Fibroblast of skin of left biceps (primary cell): ENCODE measurements at places on chromosomes 1 and 21.

- DNase-seq = no peak
Observed at GRCh38 chr1:161079436-161080110, 9.8 kb downstream of the NECTIN4 start.

GRCh38 chr1:2099886-2100779, 49.9 kb downstream of the PRKCZ start:
- no peak for DNase-seq

DNA sequence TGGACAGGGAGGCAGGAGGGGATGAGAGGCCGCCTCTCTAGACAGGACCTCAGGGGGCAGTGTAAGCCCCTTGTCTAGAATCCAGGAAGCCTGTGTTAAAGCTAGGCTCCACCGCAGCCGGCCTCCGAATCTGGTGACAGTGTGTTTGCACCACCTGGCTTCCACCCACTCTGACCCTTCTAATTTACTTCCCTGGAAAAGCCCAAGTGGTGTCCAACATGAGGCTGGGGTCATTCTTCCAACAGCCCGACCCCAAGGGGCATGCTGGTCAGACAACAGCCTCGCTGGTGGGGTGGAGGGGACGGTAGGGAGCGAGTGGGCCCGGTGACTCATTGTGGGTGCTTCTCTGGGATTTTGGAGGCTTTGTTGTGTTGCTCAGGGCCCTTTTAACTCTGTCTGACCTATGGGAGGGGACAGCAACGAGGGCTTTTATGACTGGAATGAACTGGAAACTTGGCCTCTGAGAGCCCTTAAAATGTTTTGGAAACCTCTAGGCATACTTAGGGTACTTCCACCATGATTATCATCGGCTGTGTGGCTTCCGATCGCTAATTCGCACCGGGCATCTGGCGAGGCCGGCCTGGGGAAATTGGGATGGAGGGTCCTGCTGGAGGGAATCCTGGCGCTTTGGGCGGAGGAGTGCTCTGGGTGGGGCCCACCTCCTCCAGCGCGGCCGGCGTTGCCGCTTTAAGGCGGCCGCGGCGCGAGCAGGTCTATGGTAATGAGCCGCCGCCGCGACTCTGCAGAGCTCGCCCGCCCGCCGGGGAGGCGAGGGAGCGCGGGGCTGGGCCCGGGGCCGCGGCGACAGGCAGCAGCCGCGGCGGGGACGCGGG, at the start of gene CELSR2:
CELSR2 (plus strand) TSS at position 743 of the 833 bp plus-strand sequence. CDS start 541 bp downstream, outside the sequence.
- no peak for DNase-seq

- DNase-seq = no peak
Observed at GRCh38 chr1:8394456-8395321, 76.8 kb downstream of the SLC45A1 start.

- DNase-seq = no peak
Observed at GRCh38 chr1:6448749-6449631, 17.0 kb downstream of the TNFRSF25 start.

DNA sequence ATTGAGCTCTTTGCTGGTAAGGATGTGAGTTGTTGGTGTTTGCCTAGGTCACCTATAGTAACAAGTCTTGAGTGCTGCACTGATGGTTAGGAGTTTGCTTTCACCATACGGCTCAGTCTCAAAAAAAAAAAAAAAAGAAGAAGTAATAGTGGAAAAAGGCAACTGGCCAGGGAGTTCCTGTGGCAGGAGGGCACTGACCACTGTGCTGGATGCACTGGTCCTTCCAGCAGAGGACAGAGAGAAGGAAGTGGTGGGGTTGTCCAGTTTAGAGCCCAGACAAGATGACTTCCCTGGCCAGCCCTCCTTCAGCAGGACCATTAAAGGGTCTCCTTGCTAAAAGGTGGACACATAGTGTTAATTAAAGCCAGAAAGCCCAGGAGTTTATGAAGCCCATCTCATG, 11.9 kb upstream of the PTCH2 start:
- DNase-seq = no peak

DNA sequence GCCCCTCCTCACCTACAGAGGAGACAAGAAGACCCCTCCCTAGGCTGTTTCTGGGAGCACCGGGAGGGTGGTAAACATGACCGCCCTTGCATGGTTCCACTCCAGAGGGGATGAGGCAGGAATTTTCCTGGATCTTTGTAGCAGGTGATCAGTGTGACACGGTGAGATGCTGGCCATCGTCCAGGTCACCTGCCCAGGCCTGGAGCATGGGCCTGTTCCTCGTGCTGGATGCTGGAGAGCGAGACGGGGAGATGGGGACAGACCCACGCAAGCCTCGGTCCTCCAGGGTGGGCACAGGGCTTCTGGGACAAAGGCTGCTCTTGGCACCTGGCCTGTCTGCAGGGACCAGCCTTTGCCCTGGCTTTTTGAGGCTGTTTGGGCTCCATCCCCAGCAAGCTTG, 46.2 kb downstream of the DMRTB1 start:
- no peak for DNase-seq

GRCh38 chr1:173572201-173572873, 30.5 kb downstream of the SLC9C2 start:
- no peak for DNase-seq

DNA sequence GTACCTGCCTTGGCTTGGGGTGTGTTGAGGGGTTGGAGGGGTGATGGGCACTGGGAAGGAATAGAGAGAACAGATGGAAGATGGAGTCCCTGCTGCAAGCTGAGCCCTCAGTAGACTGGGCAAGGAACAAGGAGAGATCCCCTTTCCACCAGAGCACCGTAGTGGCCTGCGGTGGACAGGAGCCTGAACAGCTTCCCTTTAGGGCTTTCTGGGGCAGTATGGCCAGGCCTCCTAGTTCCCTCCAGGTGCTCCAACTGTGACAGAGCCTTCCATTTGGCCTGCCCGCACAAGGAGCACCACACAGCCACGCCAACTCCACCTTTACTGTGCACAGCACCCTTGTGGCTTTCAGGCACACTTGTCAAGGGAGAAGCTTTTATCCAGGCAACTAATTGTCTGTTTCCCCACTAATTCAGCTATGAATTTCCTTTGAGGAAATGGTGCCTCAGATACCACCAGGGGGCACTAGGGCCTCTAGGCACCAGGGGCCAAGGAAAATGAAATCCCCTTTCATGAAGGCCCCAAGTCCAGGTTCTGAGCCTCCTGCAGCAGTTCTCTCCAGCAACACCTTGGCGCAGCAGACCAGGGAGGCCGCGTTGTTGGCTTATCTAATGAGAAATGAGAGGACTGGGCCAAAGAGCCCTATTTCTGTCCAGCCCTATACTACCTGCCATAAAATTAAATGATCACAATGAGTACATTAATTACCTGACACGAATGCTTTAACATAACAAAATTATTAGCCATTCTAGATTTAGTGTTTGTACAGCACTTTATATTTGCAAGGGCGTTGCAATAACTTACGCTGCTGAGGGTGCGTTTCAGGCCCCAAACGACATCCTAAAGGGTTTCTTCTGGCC, 23.1 kb upstream of the ERI3 start:
- DNase-seq = no peak

GRCh38 chr21:31220575-31220974, 123.5 kb downstream of the TIAM1 start:
- DNase-seq = no peak

DNA sequence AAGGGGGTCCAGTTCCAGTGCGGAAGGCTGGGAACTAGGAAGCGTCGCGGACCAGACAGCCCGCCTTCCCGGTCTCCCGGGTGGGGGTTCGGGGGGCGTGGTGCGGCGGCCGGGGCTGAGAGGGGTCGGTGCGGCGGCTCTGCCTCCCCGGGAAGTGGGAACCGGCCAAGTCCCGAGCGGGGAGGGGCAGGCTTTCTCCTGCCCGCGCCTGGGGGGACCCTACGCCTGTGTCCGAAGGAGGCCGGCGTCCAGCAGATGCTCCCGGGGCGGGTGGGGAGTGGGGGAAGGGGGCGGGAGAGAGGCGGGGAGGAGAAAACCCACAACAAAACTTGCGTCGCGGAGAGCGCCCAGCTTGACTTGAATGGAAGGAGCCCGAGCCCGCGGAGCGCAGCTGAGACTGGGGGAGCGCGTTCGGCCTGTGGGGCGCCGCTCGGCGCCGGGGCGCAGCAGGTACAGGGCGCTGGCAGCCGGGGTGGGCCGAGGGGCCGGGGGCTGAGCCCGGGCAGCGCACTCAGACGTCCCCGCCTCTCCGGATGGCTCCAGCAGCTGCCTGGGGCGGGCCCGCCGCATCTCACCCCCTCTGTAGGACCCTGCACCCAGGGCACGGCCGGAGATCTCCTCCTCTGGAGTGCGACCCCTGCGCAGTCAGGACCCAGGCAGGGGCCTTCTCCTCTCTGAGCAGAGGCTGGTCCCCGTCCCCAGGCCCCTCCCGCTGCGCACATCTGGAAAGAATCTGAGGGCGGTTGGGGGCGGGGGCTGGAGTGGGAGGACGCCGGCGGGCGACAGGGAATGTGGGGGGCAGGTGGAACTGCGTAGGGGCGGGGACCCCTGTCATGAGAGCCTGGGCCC, at the start of gene PODN:
PODN (plus strand) TSS at position 355 of the 849 bp plus-strand sequence. CDS start 7,643 bp downstream, outside the sequence.
- no peak for DNase-seq

GRCh38 chr1:226366290-226366689, 41.6 kb downstream of the PARP1 start:
- no peak for DNase-seq

DNA sequence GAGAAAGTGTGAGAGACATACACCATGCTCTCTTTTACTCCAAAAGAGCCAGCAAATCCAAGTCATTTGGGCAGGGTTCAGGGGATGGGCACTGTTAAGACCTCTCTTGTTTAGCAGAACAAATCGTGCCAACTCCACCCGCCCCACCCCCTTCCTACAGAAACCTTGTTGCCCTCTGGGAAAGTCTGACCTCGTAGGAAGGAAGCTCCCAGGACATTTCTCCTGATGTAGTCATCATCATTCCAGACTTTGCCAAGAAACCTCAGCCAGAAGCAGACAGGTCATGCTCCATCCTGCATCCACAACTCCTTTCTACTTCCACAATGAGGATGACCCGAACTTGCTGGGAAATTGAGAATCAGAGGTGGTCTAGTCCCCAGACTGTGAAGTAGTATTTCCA, 57.7 kb downstream of the UBE2T start:
- no peak for DNase-seq

- no peak for DNase-seq
Observed at GRCh38 chr1:26696654-26697430, 1.0 kb downstream of the ARID1A start.

- no peak for DNase-seq
Observed at GRCh38 chr1:197553281-197553680, 222.0 kb downstream of the DENND1B start.

- DNase-seq = no peak
Observed at GRCh38 chr1:166297993-166298392, 131.2 kb upstream of the FAM78B start.
